SIG-M5 (cell line): ENCODE measurements at places on chromosomes 1 and 21.

GRCh38 chr21:36524477-36524876 is 44.6 kb upstream of the CLDN14 start:
- DNase-seq = no peak

- no peak for DNase-seq
Measured at GRCh38 chr1:93374334-93375106, 28.8 kb downstream of the DR1 start.

DNA sequence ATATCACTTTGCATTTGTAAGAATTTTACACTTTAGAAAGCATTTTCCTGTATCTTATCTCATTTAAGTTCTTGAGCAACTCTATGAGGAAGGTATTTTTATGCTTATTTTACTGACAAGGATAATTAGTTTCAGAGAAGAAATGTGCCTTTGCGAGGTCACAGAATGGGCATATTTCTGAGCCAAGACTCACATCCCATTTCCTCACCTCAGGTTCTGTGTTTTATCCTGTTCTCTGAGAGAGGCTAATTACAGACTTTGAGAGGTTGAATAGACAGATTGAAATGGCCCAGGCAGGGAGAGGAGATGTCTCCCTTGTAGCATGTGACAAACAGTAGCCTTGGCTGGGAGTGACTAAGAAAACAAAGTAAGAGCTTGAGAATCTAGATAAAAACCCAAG is 39.1 kb upstream of the ZC3H11B start:
- no peak for DNase-seq

DNA sequence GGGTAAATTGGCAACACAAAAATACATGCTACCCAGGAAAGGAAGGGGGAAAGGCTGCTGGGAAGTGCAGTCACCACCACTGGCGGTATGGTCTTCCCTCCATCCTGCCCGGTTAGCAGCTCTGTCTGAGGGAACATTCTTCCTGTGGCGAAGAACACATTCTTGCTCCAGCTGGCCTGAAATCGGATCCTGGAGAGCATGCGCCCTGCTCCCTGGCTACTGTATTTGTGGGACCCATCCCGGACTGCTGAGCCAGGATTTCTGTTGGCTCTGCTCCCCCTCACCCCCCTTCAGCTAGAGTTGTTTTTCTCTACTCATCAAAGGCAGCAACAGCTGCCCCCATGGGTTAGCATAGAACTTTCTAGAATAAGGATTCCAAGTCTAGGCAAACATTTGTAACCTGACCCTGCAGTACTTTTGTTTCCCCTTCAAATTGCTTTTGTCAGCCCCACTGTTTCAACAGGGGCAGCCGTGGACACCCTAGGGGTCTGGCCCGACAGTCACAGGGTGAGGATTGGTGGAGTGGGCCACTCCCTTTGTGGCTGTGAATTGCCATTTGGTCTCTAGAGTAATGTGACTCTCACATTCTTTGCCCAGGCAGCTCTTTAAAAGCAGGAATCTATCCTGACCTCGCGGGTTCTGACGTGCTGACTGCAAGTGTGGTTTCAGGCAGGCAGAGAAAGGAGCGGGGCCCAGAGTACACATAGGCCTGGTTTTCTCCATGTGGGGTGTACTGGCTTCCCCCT is 157.7 kb downstream of the TOMM20 start:
- no peak for DNase-seq

DNA sequence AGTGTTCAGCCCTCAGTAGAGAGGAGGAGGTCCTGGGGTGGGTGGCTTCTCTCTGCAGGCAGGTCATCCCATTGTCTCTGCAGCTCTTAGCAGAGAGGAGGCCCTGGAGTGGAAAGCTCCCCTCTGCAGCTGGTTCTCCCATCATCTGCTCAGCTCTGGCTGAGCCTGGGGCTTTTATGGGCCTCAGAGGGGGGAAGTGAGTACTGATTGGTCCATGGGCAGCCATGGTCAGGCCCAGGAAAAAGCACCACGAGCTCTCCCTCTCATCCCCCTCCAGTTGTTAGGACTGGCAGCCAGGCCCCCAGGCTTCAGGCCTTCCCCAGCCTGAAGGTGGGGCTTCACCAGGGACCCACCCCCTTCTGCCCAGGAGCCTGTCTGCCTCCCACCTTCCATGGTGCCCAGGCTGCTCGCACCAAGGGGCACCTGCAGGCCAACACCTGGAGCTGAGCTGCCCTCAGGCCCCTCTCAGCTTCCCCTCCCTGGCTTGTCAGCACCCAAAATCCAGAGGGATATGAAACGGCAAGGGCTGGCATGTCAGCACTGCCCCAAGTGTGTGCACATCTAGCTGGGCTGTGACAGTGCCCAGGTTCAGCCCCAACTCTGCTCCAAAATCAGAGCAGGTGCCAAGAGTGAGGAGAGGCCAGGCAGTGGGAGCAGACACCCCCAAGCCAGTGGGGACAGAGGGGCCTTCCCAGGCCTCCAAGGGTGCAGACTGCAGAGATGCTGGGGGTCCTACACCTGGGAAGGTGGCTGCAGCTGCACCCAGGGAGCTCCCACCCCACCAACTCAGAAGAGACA is 449.0 kb downstream of the MATN1 start:
- DNase-seq = no peak

- no peak for DNase-seq
Measured at GRCh38 chr1:174914991-174915390, 84.8 kb upstream of the CACYBP start.
